ENCODE measurements at places on chromosomes 4 and X.
A peak's percentile ranks its signal among the peaks of the same experiment; 100 is the strongest.

DNA sequence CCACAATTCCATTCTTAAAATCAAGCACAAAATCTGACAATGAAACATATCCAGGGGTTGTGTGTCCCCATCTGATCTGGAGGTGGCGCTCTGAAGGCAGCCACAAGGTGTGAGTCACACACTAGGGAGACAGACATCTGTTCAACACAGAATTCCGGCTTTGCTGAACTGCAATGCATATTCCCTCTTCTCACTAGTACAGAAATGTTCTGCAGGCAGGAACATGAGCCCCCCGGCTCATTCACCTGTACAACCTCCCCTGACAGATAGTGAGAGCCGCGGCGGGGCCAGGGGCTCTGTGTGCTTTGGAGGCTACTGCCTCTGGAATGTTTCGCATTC lies 41.9 kb downstream of the WDR1 start:
- DNase-seq = no peak

- peak; percentile 17 for DNase-seq
These were observed 18.0 kb upstream of the TMEM131L start for GRCh38 chr4:153448003-153448731.

DNA sequence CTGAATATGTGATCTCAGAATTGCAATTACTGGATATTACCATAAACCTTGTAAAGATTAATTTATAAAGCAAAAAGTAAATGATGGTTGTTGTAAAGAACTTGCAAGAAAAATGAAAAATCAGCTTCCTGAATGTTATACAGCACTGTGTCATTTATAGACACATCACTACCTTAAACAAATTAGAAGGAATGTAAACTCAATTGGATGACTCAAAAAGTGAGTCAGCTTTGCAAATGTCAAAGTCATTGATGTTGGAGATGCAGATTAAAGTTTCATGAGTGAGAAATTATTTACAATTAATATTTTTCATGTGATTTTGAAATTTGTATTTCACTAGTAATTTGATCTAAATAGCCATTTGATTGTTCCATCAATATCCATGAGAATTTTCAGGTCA lies 193.2 kb downstream of the RAPGEF2 start:
- DNase-seq = no peak

GRCh38 chr4:165737309-165737972 lies 135.6 kb upstream of the TLL1 start:
- DNase-seq = no peak

DNA sequence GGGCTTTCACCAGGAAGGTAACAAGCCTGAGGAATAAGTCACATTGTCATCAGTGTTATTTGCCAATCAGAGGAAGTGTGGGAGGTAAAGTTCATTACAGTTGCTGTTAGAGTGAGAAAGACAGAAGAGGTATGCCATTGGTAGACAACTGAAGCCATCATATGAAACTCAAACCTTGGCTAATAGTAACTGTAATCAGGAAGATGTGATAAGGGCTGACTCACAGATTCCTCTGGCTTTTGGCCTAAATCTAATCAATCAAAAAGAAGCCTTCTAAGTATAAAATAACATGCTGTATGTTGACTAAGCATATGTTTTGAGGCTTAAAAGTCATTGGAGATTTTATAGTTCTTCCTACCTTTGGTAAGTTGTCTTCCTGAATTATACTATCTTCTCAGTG lies 242.8 kb downstream of the PCDH7 start:
- DNase-seq = no peak

Measured in spinal cord (tissue), 10 donors.